ENCODE measurements at places on chromosomes 5 and 9.

DNA sequence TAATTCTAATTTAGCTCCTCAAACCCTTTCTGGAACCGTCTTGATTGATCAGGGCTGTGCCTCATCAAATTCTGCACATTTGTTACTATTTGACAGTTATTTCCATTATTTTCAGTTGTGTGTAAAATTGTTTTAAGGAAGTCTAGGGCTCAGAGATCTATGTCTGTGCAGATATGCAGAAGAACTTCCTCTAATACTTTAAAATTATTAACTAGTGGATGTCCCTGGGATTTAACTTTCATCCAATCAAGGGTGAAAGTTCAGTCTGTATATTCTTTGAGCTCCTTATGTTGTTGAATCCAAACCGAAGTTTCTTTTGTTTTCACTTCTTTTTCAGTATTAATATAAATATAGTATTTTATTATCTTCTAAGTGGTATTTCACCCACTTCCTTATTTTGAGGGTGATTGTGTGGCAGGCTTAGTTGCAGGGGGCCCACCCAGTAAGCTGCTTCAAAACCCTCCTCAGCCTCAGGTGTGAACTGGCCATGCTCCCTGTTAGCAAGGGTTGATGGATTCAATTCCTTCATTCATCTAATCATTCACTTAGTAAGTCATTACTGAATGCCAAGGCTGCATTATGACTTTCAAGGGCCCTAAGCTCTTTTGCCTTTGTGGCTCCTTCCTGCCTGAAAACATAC, 2.1 kb upstream of the CAMLG start:
- no peak for DNase-seq

- peak; percentile 54 for DNase-seq
Observed at GRCh38 chr5:95283761-95284571, 928 bp downstream of the MCTP1 start.

DNA sequence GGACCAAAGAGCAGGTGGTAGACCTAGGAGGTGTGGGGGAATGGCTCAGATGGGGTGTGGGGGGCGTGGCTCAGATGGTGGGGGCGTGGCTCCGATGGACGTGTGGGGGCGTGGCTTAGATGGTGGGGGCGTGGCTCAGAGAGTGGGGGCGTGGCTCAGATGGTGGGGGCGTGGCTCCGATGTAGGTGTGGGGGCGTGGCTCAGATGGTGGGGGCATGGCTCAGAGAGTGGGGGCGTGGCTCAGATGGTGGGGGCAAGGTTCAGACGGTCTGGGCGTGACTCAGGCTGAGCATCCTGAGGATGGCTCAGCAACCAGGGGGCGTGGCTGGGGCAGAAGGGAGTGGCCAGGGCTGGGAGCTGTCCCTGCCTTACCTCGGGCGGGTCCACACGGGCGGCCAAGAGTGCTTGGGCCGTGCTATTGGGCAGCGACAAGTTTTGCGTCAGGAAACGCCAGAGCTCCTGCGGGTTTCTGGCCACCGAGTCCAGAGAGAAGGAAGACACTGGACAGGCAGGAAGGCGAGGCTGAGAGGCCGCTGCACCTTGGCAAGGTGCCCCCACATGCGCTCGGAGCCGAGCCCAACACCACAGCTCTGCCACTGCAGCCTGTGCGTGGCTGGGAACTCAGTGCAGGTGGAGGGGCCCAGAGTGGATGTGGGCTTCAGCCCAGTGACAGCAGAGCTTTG, 5.9 kb downstream of the ABCA2 start:
- DNase-seq: peak; percentile 94

DNA sequence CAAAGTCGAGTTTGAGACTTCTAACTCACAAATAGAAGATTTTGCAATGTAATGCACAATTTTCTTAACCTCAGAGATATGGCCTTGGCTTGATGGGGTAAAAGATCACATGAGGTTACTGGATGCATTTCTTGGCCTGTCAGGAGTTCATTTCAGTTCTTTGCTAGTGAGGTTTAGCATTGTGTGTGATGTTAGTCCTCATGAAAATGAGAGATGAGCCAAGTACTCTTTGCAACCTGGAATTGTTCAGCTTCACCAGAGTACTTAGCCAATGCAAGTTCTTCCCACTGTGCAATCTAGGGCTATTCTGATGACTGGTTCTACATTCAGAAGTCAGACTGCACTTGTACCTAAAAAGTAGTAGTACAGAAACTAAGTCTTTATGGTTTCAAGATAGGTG, 24.9 kb downstream of the GNAQ start:
- no peak for DNase-seq

DNA sequence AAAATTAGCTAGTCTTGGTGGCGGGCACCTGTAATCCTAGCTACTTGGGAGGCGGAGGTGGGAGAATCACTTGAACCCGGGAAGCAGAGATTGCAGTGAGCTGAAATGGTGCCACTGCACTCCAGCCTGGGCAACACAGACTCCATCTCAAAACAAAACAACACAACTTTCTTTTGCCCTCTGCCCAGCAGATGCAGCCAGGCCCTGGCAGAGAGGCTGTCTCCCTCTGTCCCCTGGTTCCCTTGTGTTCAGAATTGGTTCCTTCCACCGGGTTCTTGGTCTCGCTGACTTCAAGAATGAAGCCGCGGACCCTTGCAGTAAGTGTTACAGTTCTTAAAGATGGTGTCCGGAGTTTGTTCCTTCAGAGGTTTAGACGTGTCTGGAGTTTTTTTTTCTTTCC, 30.2 kb upstream of the CEP72 start:
- DNase-seq: no peak

DNA sequence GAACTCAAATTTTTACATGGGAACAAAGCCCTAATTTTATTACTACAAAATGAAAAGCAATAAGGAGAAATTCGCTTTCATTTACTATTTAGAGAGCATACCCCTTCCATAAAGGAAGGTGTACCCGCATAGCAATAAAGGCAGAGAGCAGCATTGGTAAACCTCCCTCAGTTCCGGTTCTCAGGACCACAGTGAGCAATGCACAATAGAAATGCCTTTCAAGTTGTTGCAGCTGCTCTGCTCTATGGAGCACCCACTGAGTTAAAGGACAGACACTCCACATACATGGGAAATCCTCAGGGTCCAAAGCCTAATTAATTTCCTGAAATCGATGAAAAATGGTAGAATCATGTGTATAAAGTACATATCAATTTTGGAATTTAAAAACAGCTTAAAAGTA, 89.9 kb upstream of the MPDZ start:
- no peak for DNase-seq

DNA sequence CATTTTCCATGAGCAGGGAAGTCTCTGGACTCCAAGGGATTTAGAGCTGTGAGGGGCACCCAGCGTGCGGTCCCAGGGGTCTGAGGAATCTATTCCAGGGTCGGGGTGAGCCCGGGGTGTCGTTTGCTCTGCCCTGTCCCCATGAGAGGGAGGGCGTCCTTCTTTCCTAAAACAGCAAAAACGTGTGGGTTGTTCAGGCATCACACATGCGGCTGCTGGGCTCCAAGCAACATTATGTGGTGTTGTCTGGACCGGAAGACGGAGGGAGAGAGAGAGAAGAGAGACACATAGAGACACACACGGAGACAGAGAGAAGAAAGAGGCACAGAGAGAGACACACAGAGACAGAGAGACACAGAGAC, 42.7 kb upstream of the COL5A1 start:
- no peak for DNase-seq

- no peak for DNase-seq
Observed at GRCh38 chr5:74401946-74402320, 238.6 kb downstream of the ENC1 start.

Measured in HEK293T (cell line).